ENCODE measurements at places on chromosomes 3 and 15. TPM values are rescaled to one million over a fixed set of nuclear protein-coding genes. Genes with fewer than 3 reads are reported as not detected.

- DNase-seq = no peak
These were observed 244.0 kb upstream of the THBS1 start for GRCh38 chr15:39336926-39337325.

DNA sequence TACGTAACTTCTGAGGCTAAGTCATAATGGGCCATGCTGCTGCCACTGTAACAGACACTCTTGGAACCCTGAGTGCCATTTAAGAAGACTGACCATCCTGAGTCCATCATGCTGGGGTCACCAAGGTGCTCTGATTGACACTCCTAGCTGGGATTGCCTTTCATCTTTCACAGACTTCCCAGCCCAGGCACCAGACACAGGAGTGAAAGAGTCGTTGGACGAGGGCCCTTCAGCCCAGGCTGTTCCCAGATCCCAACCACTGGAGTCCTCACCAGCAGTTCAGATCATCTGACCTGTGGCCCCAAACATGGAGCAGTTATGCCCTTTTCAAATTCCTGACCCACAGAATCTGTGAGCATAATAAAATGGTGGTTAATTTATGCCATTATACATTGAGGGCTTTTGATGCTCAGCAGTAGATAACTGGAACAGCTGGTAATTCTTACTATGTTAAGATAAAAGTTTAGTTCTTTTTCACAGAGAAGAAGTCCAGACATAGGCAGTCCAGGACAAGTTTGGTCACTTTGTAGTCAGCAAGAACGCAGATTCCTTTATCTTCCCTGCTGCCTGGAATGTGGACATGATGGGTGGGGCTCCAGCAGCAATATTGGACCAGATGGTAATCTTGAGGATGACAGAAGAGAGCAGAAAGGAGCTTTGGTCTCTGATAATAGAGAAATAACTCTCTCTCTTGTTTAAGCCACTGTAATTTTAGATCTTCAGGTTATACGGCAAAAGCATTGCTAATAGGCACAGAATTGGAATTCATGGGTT, 7.3 kb upstream of the EHD4 start:
- DNase-seq = peak; percentile 22

- DNase-seq = no peak
These were observed 59.6 kb upstream of the GOLIM4 start for GRCh38 chr3:168155303-168155702.

DNA sequence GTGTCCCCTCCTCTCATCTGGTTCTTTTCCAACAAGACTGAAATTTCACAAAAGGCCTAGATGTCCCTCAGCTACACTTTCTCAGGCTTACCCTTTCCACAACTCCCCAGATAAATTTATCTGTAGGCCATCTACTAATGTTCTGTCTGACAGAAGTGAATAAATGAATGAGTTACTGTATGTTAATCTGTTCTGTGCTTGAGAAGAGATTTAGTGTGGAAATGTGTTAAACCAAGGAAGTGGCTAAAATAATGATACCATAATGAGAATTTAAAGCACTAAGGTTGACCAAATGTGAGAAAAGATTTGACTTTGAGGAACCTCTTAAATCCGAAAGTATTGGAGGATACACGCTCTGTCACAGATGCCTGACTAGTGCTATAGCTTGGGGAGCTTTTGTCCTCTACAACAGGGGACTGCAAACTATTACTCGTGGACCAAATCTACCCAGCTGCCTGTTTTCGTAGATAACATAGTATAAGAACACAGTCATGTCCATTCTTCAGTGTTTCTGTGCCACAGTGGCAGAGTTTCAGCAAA, 74.8 kb upstream of the P2RY1 start:
- no peak for DNase-seq

ZNF717 gene
- 7.6 TPM for polyA plus RNA-seq

SNTN gene
- not detected for polyA plus RNA-seq

DNA sequence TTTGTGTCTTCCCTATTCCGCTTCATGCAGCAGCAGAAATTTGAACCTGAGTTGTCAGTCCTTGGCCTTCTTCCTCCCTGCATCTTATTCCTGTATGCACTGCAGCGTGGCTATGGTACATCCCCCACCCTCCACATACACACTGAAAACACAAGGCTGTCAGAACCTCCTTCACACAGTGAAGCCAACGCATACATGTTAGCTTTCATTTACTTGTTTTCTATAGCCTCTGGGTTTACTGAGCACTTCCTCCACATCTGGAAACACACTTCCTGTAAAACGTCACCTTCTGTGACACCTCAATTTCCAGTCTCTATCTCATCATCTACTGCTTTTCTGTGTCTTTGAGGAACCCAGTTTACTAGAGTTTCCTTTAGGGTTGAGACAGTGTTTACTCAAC, 47.0 kb downstream of the SUSD5 start:
- DNase-seq = no peak

- DNase-seq = no peak
These were observed 61.6 kb downstream of the WWTR1 start for GRCh38 chr3:149596134-149596770.

GPR176 gene
- polyA plus RNA-seq = 4.0 TPM

GRCh38 chr3:132679911-132680310, 19.8 kb downstream of the UBA5 start:
- no peak for DNase-seq

CAND2 gene
- polyA plus RNA-seq = 2.6 TPM

CTXN2 gene
- polyA plus RNA-seq = not detected

GRCh38 chr3:180973543-180973942, 16.0 kb downstream of the DNAJC19 start:
- no peak for DNase-seq

ZNF620 gene
- 1.9 TPM for polyA plus RNA-seq

- DNase-seq = no peak
These were observed 342.9 kb upstream of the PROK2 start for GRCh38 chr3:72127844-72128243.

SLC6A20 gene
- polyA plus RNA-seq = 0.04 TPM

DNA sequence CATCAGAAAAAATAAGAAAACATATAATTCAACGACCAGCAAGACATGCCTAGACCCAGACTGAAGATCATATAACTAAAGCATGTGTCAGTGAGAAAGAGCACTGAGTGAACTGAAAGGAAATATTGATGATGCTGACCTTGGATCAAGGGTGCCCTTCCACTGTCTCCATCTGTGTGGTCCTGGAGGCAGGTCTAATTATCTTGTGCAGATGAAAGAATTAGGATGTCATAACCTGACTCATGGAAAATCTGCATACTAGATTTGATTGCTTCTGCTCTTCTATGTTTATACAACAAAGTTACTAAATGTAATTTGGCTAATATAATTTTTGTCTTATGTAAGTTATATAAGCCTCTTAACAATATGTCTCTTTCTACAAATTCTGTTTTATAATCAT, 264.6 kb upstream of the TGFBR2 start:
- no peak for DNase-seq

PLA1A gene
- 0.61 TPM for polyA plus RNA-seq

GRCh38 chr15:99955532-99955931, 222.3 kb upstream of the LYSMD4 start:
- DNase-seq = peak; percentile 33

DNA sequence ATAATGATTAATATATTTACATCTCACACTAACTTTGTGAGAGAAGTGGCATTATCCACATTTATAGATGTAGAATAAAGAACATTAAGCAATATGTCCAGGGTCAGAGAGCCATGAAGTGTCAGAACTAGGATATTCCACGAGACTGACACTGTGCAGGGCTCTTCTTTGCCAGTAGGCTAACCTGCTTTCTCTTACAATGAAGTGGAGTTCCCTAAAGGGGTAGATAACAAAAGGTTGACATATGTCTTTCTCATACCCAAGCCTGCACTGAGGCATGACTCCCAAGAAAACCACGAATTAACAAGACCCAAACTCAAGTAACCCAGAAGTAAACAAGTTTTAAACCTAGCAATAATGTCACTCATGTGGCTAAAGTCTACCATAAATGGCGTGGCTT, 191.5 kb upstream of the SLC2A2 start:
- DNase-seq = no peak

GRCh38 chr15:67700023-67700422, 125.3 kb upstream of the SKOR1 start:
- no peak for DNase-seq

GRCh38 chr3:164806188-164806587, 272.1 kb downstream of the SI start:
- DNase-seq = no peak

CFAP100 gene
- not detected for polyA plus RNA-seq

DNA sequence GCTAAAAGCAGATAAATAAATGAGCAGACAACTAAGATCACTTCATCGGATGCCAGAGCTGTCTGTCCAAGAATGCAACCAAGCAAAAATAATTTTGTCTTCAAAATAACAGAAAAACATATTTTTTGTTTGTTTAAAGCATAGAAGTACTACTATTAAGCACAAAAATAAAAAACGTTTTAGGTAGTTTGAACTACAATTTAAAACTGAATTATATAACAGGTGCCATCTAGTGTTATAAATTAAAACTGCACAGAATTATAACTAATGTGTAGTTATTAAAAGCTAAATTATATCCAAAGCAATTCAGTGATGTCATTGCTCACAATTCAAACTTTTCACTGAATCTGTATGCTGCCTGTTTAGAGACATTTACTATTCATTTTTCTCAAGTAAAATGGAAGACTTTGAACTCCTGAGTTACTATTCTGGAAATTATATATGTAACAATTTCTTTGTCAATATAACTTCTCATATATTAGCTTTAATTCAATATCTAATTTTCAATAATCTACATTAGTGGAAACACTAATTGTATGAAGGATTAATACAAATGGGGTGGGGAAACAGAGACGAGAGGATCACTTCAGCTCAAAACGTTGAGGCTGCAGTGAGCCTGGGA, 29.5 kb downstream of the LINS1 start:
- no peak for DNase-seq

GRCh38 chr15:101496198-101496986, 6.9 kb upstream of the PCSK6 start:
- DNase-seq = peak; percentile 71

LRRN1 gene
- 0.20 TPM for polyA plus RNA-seq

DNA sequence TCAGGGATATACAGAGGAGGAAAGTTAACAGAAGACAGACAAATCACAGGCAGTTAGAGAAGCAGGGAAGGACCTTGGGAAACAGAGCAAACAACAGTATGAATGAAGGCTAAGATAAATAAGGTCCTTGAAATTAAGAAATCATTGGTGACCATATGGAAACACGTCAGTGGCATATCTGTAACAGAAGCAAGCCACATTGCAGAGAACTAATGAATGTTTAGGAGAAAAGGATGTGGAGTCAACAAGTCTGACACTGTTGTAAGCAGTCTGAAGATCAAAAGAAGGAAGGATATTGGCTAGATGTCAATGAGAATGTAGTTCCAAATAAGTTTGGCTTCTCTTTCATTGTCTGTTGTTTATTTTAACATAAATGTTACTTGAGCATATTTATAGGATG, 542.4 kb downstream of the UNC13C start:
- no peak for DNase-seq

DNA sequence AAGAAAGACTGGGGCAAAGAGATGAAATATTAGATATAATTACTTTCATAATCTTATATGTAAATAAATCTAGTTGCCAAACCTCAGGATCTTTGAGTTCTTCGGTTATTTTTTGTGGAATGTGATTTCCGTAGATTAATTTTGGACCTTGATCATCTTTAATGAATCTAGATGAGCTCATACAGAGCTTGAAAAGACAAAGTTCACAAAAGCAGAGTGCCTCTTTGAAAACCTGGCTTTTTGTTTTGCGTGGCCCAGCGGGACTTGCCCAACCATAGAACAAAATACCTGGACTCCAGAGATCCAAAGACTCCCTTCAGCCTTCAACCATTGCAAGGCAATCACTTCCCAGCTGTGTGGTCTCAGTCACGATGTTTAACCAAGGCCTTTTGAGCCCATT, 54.8 kb upstream of the CHST2 start:
- no peak for DNase-seq

GRCh38 chr3:153111016-153111415, 51.0 kb upstream of the RAP2B start:
- no peak for DNase-seq

CACNA1D gene
- 3.5 TPM for polyA plus RNA-seq

GRCh38 chr15:32134842-32135241, 104.5 kb downstream of the CHRNA7 start:
- DNase-seq = no peak

DNA sequence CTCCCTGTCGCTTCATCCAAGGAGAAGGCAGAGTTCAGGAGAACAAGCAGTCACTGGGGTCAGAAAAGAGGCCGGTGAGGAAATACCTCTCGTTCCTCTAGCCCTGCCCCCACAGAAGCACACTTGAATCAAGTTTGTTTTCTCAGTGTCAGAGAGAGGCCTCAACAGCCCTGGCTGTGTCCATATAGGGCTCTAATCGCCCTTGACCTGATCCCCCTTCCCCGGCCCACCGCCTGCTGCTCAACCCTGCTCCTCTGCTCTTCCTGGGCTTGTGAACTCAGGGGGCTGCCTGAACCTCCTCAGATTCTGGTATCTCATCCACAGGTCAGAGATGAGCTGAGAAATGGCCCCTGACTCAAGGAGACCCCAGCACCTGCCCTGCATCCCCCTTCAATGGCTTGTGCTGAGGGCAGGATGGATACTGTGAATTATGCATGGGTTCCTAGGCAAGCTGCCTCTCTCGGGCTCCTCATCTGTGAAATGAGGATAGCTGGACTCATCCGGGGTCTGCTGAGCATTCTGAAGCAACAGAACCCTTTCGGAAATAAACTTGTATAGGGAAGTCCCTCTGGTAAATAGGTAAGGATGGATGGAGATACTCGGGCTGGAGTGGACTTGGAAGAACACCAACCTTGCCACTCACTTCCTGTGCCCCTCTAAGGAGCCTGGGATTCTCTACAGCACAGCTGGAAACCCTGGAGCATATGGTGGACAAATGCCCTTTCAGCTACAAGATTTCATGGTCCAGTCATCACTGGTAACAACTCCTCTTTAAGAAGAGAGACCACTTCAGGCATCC, 147.5 kb downstream of the STT3B start:
- DNase-seq = no peak

GRCh38 chr3:195274259-195274966, 3.5 kb upstream of the XXYLT1 start:
- no peak for DNase-seq

- DNase-seq = peak; percentile 69
These were observed 10.3 kb upstream of the RHO start for GRCh38 chr3:129518038-129518561.

GRCh38 chr3:136612512-136612911, 139.7 kb downstream of the STAG1 start:
- DNase-seq = no peak

- DNase-seq = no peak
These were observed 174.9 kb upstream of the SNTN start for GRCh38 chr3:63477494-63478129.
